ENCODE measurements at places on chromosomes 13 and 19.
A peak's percentile ranks its signal among the peaks of the same experiment; 100 is the strongest.

GRCh38 chr19:42291435-42291810 is 10.5 kb upstream of the PRR19 start:
- DNase-seq, result no peak

DNA sequence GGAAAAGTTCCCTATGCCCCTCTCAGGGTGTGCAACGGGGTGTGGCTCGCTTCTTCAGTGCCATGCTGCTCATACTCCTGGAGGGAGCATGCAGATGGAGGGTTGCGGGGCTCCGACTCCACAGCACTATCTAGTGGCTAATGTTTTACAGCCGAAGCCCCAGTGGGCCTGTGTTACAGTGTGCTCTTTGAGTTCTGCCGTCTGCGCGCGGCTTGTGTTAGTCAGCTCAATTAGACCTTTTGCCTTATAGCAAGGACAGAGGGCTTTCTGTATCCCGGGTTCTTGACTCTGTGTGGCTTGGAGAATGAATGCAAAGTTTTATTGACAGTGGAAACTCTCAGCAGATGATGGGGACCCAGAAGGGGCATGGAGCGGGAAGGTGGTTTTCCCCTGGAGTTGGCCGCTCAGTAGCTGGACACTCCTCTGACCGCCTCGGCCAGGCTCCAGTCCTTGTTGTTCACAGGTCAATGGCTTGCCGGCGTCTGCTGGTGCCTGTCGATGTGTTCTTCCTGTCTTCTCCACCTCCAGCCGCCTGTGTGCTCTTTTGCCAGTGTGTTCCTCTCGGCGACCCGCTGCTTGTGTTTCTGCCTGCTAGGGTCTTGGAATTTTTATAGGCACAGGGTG is 383.4 kb downstream of the LMO7 start:
- no peak for DNase-seq

GRCh38 chr13:100039740-100040139 is 49.2 kb upstream of the PCCA start:
- DNase-seq, result no peak

GRCh38 chr19:46076951-46077814 is 36.4 kb upstream of the IGFL4 start:
- peak; percentile 89 for DNase-seq

DNA sequence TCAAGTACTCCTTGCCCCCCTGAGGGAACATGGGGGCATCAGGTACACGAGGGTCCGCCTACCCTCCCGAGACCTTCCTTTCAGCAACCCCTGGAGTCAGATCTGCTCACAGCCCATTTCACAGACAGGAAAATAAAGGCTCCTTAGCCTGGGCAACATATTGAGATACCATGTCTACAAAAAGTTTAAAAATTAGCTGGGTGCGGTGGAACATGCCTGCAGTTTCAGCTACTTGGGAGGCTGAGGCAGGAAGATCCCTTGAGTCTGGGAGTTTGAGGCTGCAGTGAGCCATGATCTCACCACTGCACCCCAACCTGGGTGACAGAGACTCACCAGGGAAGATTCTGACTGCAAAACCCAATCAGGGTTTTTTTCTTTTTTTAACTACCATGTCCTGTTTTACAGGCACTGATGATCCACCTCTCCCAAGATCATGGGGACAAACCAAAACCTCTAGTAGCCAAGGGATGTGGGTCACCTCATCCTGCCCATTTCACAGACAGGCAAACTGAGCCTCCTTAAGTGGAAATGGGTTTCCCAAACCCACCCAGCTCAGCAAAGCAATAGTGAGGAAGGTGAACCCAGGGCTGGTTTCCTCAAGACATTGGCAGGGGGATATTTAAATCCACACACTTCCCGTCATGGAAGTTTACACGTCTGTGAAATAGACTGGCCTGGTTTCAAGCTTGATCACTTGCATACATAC is 6.4 kb upstream of the CDKN2D start:
- no peak for DNase-seq

DNA sequence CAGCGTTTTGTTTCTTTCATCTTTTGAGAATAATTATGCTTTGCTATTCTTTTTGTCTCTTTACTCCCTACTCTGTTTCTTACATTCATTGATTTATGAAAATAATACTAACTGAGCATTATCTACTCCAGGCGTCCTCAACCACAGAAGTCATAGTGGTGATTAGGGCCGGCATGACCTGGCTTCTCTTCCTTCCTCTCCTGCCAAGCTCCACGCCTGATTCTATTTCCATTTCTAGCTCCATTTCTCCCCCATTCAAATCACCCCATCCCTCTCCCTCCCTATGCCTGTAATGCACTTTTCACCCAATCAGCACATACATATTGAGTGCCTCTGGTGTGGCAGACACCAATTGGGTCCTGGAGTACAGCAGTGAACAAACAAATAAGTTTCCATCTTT is 183.2 kb upstream of the GPR12 start:
- no peak for DNase-seq

DNA sequence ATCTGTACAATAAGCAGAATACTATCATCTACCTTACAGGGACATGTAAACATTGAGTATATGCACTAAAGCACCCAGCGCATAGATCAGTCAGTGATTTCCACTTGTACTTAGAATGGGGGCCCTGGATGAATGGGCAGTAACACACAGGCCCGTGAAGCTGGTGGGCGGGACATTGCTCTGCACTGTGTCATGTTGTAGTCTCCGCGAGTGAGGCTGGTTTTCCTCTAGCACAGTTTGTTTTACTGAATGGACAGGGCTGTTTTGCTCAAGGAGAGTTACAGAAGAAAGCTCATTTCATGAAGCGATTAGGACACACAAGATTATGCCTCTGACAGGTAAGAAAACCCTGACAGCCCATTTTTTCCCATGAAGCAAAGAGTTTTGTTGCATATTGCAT is 86.4 kb upstream of the SOX21 start:
- no peak for DNase-seq

- no peak for DNase-seq
These were observed 17.2 kb downstream of the ACTN4 start for GRCh38 chr19:38664503-38665211.

All from fibroblast of pulmonary artery (primary cell).